ENCODE measurements at places on chromosomes 16 and 17. TPM values are rescaled to one million over a fixed set of nuclear protein-coding genes. Genes with fewer than 3 reads are reported as not detected.

Gene TAOK1
- total RNA-seq, result 50.7 TPM

Gene MXRA7
- total RNA-seq, result 411 TPM

Gene MEIOB
- total RNA-seq, result not detected

Gene USP7
- total RNA-seq, result 54.7 TPM

Gene ATP1B2
- total RNA-seq, result 2.8 TPM

Gene ZG16
- total RNA-seq, result not detected

Gene OR4D1
- not detected for total RNA-seq

Gene CCP110
- 8.4 TPM for total RNA-seq

Gene DRC3
- 1.7 TPM for total RNA-seq

Gene NPIPB2
- total RNA-seq, result 0.77 TPM

Gene RAB40C
- 10.3 TPM for total RNA-seq

Gene PMFBP1
- total RNA-seq, result 0.05 TPM

DNA sequence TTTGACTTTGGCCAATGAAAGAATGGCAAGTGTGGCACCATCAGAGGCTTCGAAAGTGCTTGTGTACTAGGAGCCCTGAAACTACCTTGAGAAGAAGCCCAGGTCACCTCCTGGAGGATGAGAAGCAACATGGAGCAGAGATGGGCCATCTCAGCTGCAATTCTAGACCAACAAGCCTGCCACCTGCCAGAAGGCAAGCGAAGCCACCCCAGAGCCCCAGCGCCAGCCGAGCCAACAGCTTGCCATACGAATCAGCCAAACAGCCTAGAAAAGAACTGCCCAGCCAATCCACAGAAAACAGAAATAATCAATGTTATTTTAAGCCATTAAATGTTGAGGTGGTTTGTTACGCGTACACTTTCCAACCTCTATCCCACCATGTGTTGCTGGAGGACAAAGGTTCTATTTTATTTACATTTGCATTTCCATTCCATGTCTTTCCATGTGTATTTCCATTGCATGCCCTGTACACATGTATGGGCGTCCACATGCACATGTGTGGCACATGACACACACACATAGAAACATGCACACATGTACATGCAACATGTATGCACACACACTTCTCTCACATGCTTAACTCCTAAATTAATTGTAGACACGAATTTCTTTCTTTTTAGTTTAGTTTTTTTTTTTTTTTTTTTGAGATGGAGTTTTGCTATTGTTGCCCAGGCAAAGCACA lies 144.3 kb upstream of the TNRC6C start:
- no peaks in the 10 kb centered on the region for H3K27me3 ChIP-seq
- H3K4me3 ChIP-seq, result no peak overlapping the region
- no peaks in the 10 kb centered on the region for H3K36me3 ChIP-seq
- no peak for DNase-seq
- no peak overlapping the region for H3K27ac ChIP-seq

DNA sequence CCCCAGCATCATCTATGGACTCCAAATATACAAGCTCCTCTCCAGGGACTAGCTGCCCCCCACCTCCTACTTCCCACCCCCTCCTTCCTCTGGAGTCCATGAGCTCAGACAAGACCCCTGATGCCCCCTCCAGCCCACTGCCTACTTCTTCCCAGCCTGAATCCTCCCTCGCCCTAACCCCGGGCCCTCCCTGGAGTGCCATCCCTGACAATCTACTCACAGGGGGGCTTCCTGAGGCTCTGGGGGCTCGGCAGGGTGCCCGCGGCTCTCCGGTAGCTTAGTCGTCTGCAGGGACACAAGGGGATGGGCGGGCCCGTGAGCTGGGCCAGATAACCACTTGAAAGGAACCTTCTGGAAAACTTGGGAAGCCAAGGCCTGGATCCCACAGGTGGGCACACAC lies 15.1 kb downstream of the MPP3 start:
- DNase-seq, result no peak
- peaks cover 87% of the 10 kb centered on the region for H3K36me3 ChIP-seq
- no peak overlapping the region for H3K4me3 ChIP-seq
- H3K27me3 ChIP-seq, result no peaks in the 10 kb centered on the region
- peaks cover 58% of the 10 kb centered on the region for H3K4me1 ChIP-seq

DNA sequence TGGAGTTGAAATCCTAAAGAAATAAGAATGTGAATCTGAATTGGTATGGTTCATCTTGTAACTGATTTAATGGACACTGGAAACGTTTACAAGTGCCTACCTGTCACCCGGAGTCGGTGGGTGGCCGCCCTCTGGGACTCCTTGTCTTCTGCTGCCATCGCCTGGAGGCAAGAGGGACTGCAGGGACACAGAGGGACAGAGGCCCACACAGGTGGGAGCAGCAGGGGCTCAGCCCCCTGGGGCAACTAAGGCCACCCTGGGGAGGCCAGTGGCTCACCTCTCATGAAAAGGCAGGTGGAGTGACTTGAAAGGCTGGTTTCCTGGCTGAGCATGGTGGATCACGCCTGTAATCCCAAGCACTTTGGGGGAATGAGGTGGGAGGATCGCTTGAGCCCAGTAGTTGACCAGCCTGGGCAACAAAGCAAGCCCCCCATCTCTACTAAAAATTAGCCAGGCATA lies 23.2 kb downstream of the TMEM92 start:
- no peak overlapping the region for H3K4me3 ChIP-seq
- H3K27ac ChIP-seq, result no peak overlapping the region
- peak; percentile 64 for DNase-seq
- H3K4me1 ChIP-seq, result no peaks in the 10 kb centered on the region

DNA sequence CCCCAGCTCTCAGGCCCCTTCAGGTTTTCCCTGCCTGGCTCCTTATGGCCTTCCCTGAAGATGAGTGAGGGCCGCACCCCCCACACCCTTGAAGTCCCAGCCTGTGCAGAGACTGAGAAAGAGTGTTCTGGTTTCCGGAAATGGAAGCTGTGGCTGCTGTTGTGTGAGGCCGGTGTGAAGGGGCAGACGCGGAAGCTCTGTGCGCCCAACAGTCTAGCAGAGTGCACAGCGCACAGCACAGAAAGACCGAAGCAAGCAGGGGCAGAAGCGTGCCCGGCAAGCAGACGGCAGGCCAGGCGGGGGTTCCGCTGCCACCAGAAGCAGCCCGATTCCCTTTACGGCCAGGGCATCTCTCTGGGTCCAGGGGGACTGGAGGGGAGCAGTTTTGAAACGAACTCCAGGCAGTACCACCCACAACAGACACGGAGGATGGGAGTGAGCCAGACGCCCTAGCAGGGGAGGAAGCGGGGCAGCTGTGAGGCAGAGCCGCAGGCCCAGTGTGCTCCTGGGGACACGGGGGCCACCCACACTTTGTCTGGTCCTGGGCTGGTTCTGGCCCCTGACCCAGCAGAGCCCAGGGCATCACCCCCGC lies 16.7 kb downstream of the TPSG1 start:
- H3K27me3 ChIP-seq, result peaks cover 27% of the 10 kb centered on the region
- no peaks in the 10 kb centered on the region for H3K4me1 ChIP-seq
- H3K27ac ChIP-seq, result no peak overlapping the region
- no peak for DNase-seq
- no peak overlapping the region for H3K4me3 ChIP-seq
- no peaks in the 10 kb centered on the region for H3K36me3 ChIP-seq

GRCh38 chr17:57197466-57198071 lies 58.8 kb upstream of the MSI2 start:
- no peak overlapping the region for H3K4me3 ChIP-seq
- DNase-seq, result no peak
- no peak overlapping the region for H3K27ac ChIP-seq
- H3K4me1 ChIP-seq, result no peaks in the 10 kb centered on the region
- H3K27me3 ChIP-seq, result no peaks in the 10 kb centered on the region
- H3K36me3 ChIP-seq, result no peaks in the 10 kb centered on the region

DNA sequence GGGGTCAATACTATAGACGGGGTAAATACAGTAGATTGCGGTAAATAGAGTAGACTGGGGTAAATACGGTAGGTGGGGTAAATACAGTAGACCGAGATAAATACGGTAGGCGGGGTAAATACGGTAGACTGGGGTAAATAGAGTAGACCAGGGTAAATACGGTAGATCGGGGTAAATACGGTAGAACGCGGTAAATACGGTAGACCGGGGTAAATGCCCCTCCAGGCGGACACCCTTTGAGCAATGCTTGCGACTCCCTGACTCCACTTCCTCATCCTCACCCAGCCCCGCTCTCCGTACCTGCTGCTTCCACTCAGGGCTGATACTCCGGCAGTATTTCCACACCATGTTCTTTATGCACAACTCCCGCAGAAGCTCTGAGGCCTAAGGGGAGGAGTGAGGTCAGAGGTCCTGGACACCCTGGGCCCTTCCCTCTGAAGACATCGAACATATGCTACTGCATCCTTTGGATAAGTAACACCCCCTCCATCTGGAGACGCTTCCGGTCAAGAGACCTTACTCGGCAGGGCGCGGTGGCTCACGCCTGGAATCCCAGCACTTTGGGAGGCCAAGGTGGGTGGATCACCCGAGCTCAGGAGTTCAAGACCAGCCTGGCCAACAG lies 13.3 kb upstream of the CRK start:
- no peak for DNase-seq
- H3K4me3 ChIP-seq, result no peak overlapping the region
- H3K4me1 ChIP-seq, result no peaks in the 10 kb centered on the region
- H3K27ac ChIP-seq, result no peak overlapping the region
- H3K36me3 ChIP-seq, result peaks cover 98% of the 10 kb centered on the region

GRCh38 chr17:42133461-42134041 lies 10.9 kb downstream of the HSPB9 start:
- H3K4me1 ChIP-seq, result peaks cover 100% of the 10 kb centered on the region
- peak overlapping the region; percentile 30 for H3K4me3 ChIP-seq
- DNase-seq, result no peak
- peaks cover 22% of the 10 kb centered on the region for H3K36me3 ChIP-seq

- DNase-seq, result no peak
- H3K4me1 ChIP-seq, result no peaks in the 10 kb centered on the region
- no peak overlapping the region for H3K27ac ChIP-seq
- peaks cover 79% of the 10 kb centered on the region for H3K27me3 ChIP-seq
- no peaks in the 10 kb centered on the region for H3K36me3 ChIP-seq
Measured at GRCh38 chr17:48181653-48182052, 74.1 kb downstream of the SNX11 start.

DNA sequence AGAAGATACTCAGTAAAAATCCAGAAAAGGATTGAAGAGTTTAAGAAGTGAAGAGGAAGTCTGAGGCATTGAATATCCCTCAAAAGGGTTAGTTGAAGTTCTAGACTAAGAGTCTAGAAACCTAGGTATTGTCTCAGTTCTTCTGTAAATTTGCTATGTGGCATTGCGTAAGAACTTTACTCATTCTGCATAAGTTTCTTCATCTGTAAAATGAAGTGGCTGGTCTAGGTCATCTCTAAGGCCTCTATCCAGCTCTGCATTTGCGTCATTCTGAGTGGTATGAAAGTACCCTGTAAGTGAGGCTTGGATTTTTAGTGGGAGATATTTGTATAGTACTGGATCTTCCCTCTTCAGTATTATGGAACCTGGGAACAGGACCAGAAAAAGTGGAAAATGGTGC lies 130.2 kb downstream of the MYO1D start:
- no peak overlapping the region for H3K27ac ChIP-seq
- no peak for DNase-seq
- H3K36me3 ChIP-seq, result peaks cover 6% of the 10 kb centered on the region
- H3K27me3 ChIP-seq, result no peaks in the 10 kb centered on the region
- H3K4me3 ChIP-seq, result no peak overlapping the region

GRCh38 chr16:11094857-11095565 lies 150.6 kb downstream of the CLEC16A start:
- peaks cover 7% of the 10 kb centered on the region for H3K4me1 ChIP-seq
- no peak overlapping the region for H3K4me3 ChIP-seq
- no peaks in the 10 kb centered on the region for H3K27me3 ChIP-seq
- no peak for DNase-seq
- no peak overlapping the region for H3K27ac ChIP-seq

DNA sequence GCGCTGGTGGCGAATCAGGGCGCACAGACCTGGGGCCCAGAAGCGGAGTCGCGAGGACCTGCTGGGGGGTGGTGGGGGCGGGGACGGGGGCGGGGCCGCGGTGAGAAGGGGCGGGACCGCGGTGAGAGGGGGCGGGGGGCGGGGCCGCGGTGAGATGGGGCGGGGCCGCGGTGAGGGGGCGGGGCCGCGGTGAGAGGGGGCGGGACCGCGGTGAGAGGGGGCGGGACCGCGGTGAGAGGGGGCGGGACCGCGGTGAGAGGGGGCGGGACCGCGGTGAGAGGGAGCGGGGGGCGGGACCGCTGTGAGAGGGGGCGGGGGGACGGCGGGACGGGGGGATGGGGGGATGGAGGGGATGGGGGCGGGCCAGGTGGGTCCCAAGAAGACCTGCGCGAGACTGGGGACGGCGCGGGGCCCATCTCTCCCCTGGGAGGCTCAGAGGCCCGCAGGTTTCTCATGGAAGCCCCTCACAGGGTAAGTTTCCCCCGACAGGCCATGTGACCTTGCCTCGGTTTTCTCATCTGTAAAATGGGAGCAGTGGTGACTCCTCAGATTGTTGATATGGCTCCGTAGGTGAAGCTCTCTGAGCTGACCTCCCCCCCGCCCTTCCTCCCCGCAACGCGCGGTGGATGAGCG lies 28.6 kb upstream of the DBNDD1 start:
- H3K27ac ChIP-seq, result no peak overlapping the region
- H3K36me3 ChIP-seq, result peaks cover 12% of the 10 kb centered on the region
- H3K4me1 ChIP-seq, result peaks cover 13% of the 10 kb centered on the region

GRCh38 chr17:17703140-17703919 lies 22.1 kb downstream of the RAI1 start:
- peak overlapping the region; percentile 39 for H3K27ac ChIP-seq
- no peaks in the 10 kb centered on the region for H3K27me3 ChIP-seq
- H3K36me3 ChIP-seq, result no peaks in the 10 kb centered on the region
- peaks cover 70% of the 10 kb centered on the region for H3K4me1 ChIP-seq
- peak; percentile 42 for DNase-seq

- DNase-seq, result peak; percentile 51
- peak overlapping the region; percentile 52 for H3K27ac ChIP-seq
- H3K36me3 ChIP-seq, result no peaks in the 10 kb centered on the region
- H3K4me1 ChIP-seq, result no peaks in the 10 kb centered on the region
- H3K27me3 ChIP-seq, result no peaks in the 10 kb centered on the region
Measured at GRCh38 chr16:46649588-46650253, 28.5 kb upstream of the SHCBP1 start.

- no peaks in the 10 kb centered on the region for H3K27me3 ChIP-seq
- H3K36me3 ChIP-seq, result peaks cover 57% of the 10 kb centered on the region
- no peak overlapping the region for H3K4me3 ChIP-seq
- no peak for DNase-seq
- H3K27ac ChIP-seq, result peak overlapping the region; percentile 38
- peaks cover 49% of the 10 kb centered on the region for H3K4me1 ChIP-seq
Measured at GRCh38 chr17:30520436-30520835, 43.2 kb downstream of the GOSR1 start.

DNA sequence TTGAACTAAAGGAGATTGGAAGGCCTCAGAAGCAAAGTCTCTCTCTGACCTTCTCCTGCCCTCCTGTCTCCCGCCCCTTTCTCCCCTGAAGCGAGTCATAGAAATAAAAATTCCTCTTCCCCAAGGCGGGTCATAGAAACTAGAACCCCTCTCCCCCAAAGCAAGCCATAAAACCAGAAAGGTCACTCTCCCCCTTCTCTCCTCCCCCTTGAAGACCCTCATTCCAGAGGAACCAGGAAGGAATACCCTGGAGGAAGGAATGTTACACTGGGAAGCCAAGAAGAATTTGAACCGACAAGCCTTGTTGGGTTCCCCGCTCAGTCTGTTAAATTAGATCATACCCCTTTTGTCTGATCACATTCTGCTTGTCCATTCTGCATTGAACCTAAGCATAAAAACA lies 2.7 kb upstream of the GJC1 start:
- no peaks in the 10 kb centered on the region for H3K36me3 ChIP-seq
- H3K27ac ChIP-seq, result no peak overlapping the region
- H3K4me1 ChIP-seq, result peaks cover 36% of the 10 kb centered on the region
- H3K27me3 ChIP-seq, result peaks cover 23% of the 10 kb centered on the region

GRCh38 chr16:87374313-87374712 lies 9.3 kb downstream of the FBXO31 start:
- H3K4me3 ChIP-seq, result no peak overlapping the region
- peaks cover 80% of the 10 kb centered on the region for H3K4me1 ChIP-seq
- H3K27me3 ChIP-seq, result no peaks in the 10 kb centered on the region
- H3K36me3 ChIP-seq, result no peaks in the 10 kb centered on the region
